A549 treated with dexamethasone at 1 μM for 4 hours (cell line): ENCODE measurements at places on chromosomes 2 and 18. TPM values are rescaled to one million over a fixed set of nuclear protein-coding genes. Genes with fewer than 3 reads are reported as not detected.

SGPP2 gene
- 0.46 to 0.84 TPM (median 0.51 TPM) in 5 replicates for total RNA-seq

STAT4 gene
- total RNA-seq, result 3.9 to 5.7 TPM (median 4.8 TPM) in 5 replicates

NOSTRIN gene
- 1.7 to 2.9 TPM (median 2.1 TPM) in 5 replicates for total RNA-seq

MROH2A gene
- total RNA-seq, result 0.14 to 0.37 TPM (median 0.30 TPM) in 5 replicates

BCL2L11 gene
- total RNA-seq, result 5.8 to 9.3 TPM (median 6.8 TPM) in 5 replicates

HRH4 gene
- total RNA-seq, result not detected in 5 replicates

CAPN14 gene
- total RNA-seq, result 0.04 to 0.06 TPM (median 0.05 TPM) in 4 of 5 replicates, not detected in the other

ACMSD gene
- total RNA-seq, result not detected in 5 replicates

TUBA3E gene
- total RNA-seq, result 4.4 to 6.3 TPM (median 5.5 TPM) in 5 replicates

PROC gene
- total RNA-seq, result 3.5 to 5.6 TPM (median 5.0 TPM) in 5 replicates

ALPI gene
- total RNA-seq, result 0.02 to 0.05 TPM (median 0.04 TPM) in 3 of 5 replicates, not detected in the others

STPG4 gene
- total RNA-seq, result 0.07 TPM in 1 of 5 replicates, not detected in the others

MYO5B gene
- total RNA-seq, result 6.9 to 8.7 TPM (median 7.3 TPM) in 5 replicates

DNAJC5G gene
- total RNA-seq, result not detected in 5 replicates

RGPD3 gene
- total RNA-seq, result 0.14 to 0.25 TPM (median 0.16 TPM) in 5 replicates

RGPD4 gene
- total RNA-seq, result 0.02 to 0.07 TPM (median 0.04 TPM) in 5 replicates

TEX44 gene
- total RNA-seq, result not detected in 5 replicates

HOXD9 gene
- 0.82 to 1.4 TPM (median 0.93 TPM) in 5 replicates for total RNA-seq

MTCL1 gene
- total RNA-seq, result 40.5 to 70.2 TPM (median 59.6 TPM) in 5 replicates

AKAIN1 gene
- not detected in 5 replicates for total RNA-seq

SNTG2 gene
- not detected in 5 replicates for total RNA-seq

DBI gene
- total RNA-seq, result 397 to 534 TPM (median 405 TPM) in 5 replicates

TRIM43 gene
- 0.07 to 0.17 TPM (median 0.12 TPM) in 4 of 5 replicates, not detected in the other for total RNA-seq

MDH1B gene
- 1.3 to 1.9 TPM (median 1.7 TPM) in 5 replicates for total RNA-seq

IRS1 gene
- total RNA-seq, result 9.5 to 15.0 TPM (median 14.9 TPM) in 5 replicates

IL1RL2 gene
- total RNA-seq, result 0.04 to 0.08 TPM (median 0.06 TPM) in 3 of 5 replicates, not detected in the others

CTAGE1 gene
- not detected in 5 replicates for total RNA-seq

LYPD1 gene
- total RNA-seq, result 12.9 to 22.5 TPM (median 16.1 TPM) in 5 replicates

KCNG3 gene
- total RNA-seq, result 0.41 to 0.73 TPM (median 0.54 TPM) in 5 replicates
